ENCODE measurements at places on chromosomes 2 and 18.

- DNase-seq = no peak
Observed at GRCh38 chr2:230692760-230693159, 19.9 kb upstream of the CAB39 start.

DNA sequence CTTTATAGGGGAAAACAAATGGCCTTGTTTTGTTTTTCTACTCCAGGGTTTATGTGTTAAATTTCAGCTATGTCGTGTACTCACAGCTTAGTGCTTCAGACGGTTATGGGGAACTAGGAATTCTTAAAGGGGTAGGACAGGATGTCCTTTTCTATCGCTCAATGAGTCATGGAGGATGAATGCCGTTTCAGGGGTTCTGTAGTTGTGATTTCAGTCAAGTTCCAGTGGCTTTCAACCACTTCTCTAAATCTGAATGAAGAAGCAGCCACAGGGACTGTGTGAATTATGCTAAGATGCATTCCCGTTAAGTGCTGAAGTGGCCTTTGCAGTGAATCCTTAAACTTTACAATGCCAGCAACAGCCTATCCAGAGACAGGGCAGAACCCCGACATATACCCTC, 1231.7 kb upstream of the ZEB2 start:
- no peak for DNase-seq

DNA sequence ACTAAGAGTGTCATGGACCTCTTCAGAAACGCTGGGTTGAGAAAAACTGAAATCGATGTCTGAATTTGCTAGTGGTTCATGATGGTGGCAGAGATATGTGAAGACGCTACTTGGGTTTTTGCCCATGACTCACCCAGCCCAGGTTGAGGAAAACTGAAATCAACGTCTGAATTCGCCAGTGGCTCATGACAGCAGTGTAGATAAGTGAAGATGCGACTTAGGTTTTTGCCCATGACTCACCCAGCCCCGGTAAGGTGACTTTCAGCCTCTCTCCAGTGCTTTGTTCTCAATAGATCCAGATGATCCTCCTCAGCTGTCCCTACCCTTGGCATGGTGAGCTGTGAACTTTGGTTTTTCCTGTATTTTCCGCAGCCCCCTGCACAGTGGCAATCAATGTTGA, 105.3 kb upstream of the SIX3 start:
- no peak for DNase-seq

DNA sequence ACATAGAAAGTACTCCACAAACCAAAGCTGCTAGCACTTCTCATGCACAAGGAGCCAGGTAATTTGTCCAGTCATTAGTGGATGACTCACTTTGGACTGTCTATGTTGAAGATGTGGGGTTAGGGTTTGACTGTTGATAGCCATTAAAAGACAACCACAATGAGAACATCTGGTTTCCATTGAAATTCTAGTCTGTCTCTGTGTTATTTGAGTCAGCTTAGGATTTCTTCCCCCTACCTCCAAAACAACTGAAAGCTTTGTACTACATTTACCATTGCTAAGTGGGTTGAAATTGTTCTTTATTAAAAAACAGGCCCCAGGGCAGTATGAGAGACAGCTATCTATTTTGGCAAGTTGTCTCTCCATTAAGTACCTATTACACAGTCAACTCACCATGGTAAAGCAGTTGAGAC, 50.2 kb upstream of the ANKRD44 start:
- no peak for DNase-seq

- no peak for DNase-seq
Observed at GRCh38 chr2:85549826-85550225, 10.9 kb downstream of the MAT2A start.

DNA sequence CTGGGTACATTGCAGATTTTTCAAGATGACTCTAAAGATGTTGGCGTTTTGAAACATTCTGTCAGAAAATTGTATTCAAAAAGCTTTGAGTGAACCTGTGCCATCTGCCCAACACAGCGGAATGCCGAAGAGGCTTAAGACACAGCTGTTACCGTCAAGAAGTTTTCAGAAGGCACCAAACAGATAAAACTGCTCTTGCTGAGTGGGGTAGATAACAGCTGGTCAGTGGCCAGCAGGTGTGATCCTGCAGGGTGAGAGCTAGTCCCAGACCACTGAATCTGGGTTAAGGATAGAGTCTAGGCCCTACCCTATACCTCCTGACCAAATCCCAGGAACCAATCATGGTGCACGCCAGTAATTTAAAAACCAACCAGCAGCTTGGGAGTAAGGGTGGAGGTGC, 60.5 kb upstream of the B3GNT7 start:
- no peak for DNase-seq

DNA sequence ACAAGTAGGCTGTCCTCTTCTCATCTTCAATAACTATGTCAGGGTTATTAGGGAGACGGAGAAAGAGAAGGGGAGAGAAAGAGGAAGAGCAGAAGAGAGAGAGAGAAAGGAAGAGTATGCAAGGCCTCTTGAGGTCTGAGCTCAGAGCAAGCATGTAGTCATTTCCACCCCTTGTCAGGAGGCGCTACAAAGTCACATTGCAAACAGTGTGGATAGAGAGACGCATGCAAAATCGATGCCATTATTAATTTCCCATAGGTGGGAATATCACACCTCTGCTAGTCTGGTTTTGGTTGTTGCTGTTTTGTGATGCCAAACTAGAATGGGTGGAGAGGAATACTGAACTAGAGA, 24.2 kb upstream of the SERPINE2 start:
- no peak for DNase-seq

DNA sequence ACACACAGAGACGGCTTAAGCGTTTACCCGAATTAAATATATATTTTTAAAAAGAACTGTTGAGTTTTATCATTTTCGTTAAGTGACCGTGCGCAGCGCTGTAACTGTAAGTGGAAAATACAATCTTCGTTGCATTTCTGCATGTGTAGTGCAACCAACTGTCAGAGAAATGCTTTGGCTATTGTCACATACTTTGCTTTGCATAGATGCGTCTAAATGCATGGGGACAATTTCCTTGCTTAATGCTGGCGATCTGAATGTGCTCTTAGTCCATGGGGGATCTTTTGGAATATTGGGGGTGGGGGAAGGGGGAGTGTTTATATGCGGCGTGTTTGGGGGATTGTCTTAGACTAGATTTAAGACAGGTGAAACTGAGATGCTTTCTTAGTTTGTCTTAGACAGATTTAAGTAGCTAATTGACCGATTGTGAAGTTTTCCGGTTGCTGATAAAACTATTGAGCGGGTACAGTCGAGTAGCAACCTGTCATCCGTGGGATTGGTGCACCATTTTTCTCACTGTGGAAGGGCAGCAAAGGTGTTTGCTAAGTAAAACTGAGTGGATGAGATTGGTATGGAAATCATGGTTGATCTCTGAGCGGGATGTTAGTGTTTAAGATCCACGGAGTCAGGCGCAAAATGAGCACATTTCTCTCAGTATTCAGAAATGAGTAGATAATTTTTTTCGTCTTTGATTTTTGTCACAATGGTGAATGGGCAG, 476 bp downstream of the VSNL1 start:
- no peak for DNase-seq

DNA sequence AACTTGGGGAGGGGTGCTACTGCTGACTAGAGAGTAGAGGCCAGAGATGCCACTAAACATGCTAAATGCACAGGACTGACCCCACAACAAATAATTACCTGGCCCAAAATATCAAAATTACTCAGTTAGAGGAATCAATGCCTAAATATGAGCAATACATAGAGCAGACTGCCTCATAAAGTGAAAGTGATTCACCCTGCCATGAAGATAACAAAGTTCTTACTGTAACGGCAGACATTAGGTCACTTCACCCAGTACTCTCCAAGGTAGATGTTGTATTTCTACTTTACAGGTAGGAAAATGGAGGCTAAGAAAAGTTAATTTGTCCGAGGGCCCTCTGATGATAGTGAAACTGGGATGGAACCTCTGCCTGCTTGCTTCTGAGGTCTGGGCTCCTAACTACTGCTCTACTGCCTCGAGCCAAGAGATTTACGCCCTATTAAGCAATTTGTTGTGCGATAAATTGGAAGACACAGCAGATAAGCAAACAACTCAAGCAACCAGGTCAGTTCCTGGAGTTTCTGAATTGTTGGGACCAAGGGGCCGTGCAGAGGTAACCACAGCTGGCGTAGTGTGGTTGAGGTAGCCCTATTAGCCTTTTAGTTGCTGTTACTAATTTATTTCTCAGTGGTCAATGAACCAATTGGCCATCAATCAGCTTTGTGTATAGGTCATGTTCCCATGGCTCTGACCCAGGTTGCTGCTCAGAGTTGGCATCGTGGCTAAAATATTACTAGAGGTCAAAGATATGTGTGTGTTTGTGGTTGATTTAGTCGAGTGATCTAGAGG, 4.8 kb downstream of the DHRS9 start:
- DNase-seq = no peak

GRCh38 chr2:240557808-240558207, at the start of gene ANKMY1:
Gene ANKMY1, minus strand, starts transcription at chr2:240557988. Its CDS starts 653 bp downstream, at chr2:240557335.
- no peak for DNase-seq

- no peak for DNase-seq
Observed at GRCh38 chr18:3624935-3625741, 175.2 kb downstream of the TGIF1 start.

DNA sequence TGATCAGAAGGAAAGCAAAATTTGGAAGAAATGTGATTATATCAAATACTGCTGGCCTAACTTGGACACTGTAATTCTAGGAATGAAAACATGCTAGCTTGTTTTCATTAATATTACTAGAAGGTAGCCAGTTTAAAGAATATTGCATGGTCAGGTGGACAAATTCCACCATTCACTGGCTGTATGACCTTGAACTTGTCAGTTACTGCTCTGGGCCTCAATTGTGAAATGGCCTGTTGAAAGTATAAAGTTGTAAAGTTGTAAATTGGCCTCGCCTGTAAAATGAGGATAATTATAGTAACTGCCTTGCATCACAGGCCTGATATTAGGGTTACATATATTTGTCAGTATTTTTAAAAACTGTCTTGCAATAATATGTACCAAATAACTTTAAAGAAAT, 398.4 kb upstream of the CHST9 start:
- no peak for DNase-seq

- no peak for DNase-seq
Observed at GRCh38 chr2:1591978-1592907, 152.1 kb downstream of the PXDN start.

DNA sequence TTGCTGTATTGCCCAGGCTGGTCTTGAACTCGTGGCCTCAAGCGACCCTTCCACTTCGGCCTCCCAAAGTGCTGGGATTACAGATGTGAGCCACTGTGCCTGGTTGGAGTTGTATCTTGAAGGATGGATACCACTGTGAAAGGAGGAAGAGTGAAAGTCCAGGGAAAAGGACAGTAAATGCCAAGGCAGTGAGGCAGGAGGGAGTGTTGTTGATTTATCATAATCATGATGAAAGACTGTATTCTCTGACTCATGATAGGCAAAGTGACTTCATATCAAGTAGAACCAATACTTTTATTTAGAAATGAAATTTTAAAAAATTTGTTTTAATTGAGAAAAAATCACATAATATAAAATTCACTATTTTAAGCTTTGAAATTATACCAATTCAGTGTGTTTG, 162.3 kb downstream of the ARHGAP28 start:
- no peak for DNase-seq

GRCh38 chr2:214130114-214130513, 280.7 kb upstream of the VWC2L start:
- DNase-seq = no peak

DNA sequence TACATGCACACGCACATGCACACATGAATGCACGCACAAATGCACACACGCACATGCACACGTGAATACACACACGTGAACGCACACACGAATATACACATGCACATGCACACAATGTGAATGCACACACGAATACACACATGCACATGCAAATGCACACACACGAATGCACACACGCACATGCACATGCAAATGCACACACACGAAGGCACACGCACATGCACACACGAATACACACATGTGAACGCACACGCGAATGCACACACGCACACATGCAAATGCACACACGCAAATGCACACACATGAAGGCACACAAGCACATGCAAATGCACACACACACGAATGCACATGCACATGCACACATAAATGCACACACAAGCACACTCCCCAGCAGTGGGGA, 68.6 kb upstream of the GPC1 start:
- no peak for DNase-seq

DNA sequence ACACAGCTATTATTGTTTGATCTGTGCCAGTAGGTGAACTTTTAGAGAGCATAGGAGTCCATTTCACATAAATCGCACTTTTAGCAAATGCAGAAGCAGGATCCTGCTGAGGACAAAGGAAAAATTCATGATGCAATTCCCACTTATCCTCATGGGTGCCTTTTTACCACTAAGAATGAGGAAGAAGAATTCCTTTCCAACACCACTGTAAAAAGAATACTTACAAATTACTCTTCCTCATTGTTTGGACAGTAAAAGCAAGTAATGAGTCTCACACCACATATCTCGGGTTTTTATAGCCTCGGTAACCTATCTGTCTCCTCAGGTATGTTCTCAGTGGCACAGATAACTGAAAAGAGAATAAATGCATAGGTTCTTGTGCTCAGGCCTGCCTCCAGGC, 238.5 kb downstream of the MTX2 start:
- DNase-seq = no peak

- no peak for DNase-seq
Observed at GRCh38 chr18:27240383-27240782, 55.3 kb upstream of the CHST9 start.

- DNase-seq = no peak
Observed at GRCh38 chr2:108378851-108379250, 1.1 kb downstream of the SULT1C4 start.

- no peak for DNase-seq
Observed at GRCh38 chr2:170770008-170770605, at the start of gene ERICH2. Gene ERICH2, plus strand, starts transcription at chr2:170770378. Its CDS starts 304 bp downstream, at chr2:170770682.

DNA sequence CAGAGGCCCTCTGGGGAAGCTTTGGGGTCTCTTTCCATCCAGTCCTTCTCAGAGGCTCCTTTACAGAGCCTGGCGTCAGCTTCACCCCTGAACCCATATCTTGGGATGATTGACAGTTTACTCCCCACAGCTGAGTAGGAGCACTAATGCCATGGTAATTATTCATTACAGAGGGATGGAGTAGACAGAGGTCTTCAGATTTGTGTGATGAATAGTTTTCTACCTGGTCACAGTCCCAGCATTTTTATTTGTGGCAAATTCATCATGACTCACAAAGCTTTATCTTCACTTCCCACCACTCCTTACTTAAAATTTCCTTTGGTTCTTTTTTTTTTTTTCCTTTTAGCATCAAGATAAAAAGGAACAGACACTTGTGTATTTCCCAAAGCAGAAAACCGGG, 104.2 kb downstream of the CCDC85A start:
- DNase-seq = no peak

- no peak for DNase-seq
Observed at GRCh38 chr2:173077506-173078177, 2.0 kb downstream of the MAP3K20 start.

GRCh38 chr18:53991202-53991601, 233.3 kb downstream of the MBD2 start:
- DNase-seq = no peak
